Tibial nerve (tissue), 4 donors: ENCODE measurements at places on chromosomes 6 and 20.

GRCh38 chr6:117276778-117277316, 11.5 kb downstream of the VGLL2 start:
- DNase-seq, result no peak

GRCh38 chr6:47651505-47651944, 46.9 kb upstream of the ADGRF4 start:
- DNase-seq, result no peak

GRCh38 chr6:30611856-30612194, 5.2 kb downstream of the PPP1R10 start:
- DNase-seq, result no peak

- no peak for DNase-seq
Observed at GRCh38 chr6:157524735-157525134, 143.7 kb downstream of the ZDHHC14 start.

- DNase-seq, result no peak
Observed at GRCh38 chr6:125839471-125839870, 48.7 kb downstream of the NCOA7 start.

- DNase-seq, result no peak
Observed at GRCh38 chr6:119493980-119494379, 144.4 kb upstream of the MAN1A1 start.

GRCh38 chr20:35698298-35699126, 640 bp downstream of the NFS1 start:
- DNase-seq, result no peak

DNA sequence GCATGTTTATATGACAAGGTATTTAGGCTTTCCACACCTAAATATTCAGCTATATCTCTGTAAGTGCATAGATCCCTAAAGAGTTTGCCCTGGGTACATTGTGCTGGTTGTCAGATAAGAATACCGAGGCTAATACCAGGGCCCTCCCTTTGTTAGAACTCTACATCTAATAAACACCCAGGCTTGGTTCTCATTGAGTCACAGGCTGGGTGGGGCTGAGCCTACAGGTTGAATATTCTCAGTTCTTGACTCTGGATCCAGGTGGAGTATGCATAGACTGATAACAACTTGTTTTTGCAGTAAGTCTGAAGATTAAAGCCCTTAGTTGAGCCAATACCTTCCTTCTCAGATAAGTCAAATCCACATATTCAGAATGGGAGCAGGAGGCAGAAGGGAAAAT, 312.2 kb upstream of the FLRT3 start:
- DNase-seq, result no peak

DNA sequence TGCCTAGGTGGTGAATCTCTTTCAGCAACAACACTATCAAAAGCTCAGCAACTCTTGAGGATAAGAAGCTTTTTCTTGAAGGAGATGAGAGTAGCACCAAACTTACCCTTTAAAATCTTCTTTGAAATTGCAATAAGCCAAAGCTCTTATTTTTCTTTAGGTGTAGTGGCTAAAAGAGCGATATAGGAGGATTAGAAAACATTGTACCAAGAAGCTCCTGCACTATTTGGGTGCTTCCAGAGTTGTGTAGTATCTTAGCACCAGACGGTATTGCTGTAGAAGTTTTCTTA, 1.2 kb downstream of the FUT9 start:
- no peak for DNase-seq

DNA sequence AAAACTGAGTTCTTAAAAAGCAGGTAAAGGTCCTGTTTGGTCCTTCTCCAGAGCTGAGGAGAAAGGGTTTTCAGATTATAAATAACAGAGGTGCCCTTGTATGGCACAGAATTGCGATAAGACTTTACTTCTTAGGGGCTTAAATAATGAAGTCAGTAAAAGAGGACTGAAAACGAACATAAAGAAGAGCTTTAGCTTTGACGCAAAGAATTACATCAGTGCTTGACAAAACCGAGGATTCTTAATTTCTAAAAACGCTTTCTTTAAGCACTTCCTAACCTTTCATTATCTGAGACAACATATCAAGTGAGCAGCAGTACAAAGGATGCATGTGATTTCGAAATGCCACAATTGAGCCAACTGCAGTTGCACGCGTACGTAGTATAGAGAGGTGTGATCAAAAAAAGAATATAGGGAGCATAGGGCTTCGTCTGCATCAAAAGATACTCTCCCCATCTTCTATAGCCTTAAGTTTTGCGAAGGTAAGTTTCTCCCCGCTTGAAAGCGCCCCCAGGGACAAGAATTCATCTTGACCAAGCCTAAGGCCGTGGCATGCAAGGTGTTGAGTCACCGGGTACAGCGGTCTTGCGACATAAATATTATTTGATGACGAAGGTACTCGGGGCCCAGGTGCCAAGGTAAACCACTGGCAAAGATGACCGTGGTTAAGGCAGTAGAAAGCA, 778 bp upstream of the LOC128125822 start:
- peak; percentile 75 for DNase-seq
